ENCODE measurements at places on chromosomes 1 and 21.
A peak's percentile ranks its signal among the peaks of the same experiment; 100 is the strongest.

GRCh38 chr1:173205146-173206051 lies 1.7 kb downstream of the TNFSF4 start:
- no peak for DNase-seq

- DNase-seq = no peak
Observed at GRCh38 chr1:115545791-115546733, 95.7 kb upstream of the VANGL1 start.

GRCh38 chr1:1537626-1538250 lies 2.7 kb downstream of the TMEM240 start:
- DNase-seq = no peak

DNA sequence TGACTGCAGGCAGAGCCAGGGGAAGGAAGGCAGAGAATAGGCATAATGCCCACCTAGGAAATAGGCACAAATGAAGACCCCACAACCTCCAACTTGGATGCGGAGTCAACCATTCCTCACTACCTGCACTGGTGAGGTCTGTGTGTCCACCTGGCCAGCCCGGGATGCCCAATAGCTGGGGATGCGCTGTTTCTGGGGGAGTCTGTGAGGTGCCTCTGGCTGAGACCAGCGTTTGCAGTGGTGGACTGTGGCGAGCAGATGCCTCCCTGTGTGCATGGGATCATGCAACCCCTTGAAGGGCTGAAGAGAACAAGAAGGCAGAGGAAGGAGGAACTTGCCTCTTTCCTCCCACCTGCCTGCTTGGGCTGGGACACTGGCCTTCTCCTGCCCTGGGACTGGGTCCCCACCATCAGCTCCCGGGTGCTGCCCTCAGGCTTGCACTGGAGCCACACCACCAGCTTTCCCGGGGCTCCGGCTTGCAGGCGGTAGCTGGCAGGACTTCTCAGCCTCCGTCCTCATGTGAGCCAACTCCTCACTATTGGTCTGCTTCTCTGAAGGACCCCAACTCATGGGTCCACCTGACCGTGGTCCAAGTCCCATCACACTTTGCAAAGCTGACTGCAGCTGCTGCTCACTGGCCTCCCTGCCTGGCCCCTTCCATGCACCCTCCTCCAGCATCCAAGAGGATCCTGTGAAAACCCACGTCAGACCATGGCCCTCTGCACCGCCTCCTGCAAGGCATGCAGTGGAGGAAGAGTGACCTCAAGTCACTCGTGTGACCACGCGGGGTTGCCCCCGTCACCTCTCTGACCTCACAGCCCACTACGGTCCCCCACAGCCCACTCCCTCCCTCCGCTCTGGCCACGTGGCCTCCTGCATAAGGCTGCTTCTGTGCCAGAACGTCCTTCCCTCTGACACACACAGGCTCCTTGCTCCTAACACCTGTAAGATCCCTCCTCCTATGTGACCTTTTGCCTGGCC lies 2.7 kb upstream of the PDE9A start:
- no peak for DNase-seq

- DNase-seq = no peak
Observed at GRCh38 chr1:163471779-163472650, 150.3 kb downstream of the NUF2 start.

DNA sequence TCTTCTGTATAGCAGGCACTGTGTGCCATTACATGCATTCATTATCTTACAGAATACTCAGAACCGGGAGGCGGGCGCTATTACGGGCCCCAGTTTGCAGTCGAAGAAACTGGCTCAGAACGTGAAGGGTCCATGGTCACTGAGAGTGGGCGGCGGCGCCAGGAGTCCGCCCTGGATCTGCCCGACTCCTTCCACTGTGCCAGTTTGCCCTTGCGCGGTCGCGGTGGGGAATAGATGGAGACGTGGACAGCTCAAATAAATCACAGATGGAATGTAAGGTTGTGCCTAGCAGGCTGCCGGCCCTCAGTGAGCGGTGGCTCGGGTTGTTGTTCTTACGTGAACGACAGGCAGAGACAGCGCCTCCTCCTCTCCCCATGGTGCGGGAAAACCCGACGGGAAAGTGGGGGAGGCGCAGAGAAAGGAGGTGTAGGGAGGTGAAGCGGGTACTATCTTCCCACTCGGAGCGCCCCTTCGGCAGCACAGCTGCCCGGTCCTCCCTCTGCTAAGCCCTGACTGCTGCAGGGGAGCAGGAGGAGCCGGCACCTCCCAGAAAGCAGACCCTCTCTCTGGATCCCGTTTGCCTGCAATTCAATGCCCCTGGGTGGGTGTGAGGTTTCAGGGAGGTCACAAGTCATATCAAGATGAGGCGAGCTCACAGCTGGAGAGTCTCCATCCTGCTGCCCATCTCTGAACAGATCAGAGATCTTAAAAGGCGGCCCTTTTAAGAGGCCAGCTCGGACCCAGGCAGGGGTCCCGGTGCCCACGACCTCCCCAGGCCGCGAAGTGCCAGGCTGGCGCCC lies 1.1 kb downstream of the COL9A2 start:
- DNase-seq = peak; percentile 52

DNA sequence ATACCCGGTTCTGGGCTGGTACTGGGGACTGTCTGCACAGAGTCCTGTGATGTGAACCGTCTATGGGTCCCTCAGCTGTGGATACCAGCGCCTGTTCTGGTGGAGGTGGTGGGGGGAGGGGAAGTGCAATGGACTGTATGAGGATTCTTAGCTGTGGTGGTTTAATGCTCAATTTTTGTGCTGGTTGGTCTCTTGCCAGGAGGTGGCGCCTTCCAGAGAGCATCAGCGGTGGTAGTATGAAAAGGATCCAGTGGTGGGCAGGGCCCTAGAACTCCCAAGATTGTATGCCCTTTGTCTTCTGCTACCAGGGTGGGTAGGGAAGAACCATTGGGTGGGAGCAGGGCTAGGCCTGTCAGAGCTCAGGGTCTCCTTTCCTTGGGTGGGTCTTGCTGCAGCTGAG lies 89.4 kb upstream of the B3GALT2 start:
- DNase-seq = no peak

- peak; percentile 83 for DNase-seq
Observed at GRCh38 chr1:204468206-204468605, 26.4 kb downstream of the PIK3C2B start.

DNA sequence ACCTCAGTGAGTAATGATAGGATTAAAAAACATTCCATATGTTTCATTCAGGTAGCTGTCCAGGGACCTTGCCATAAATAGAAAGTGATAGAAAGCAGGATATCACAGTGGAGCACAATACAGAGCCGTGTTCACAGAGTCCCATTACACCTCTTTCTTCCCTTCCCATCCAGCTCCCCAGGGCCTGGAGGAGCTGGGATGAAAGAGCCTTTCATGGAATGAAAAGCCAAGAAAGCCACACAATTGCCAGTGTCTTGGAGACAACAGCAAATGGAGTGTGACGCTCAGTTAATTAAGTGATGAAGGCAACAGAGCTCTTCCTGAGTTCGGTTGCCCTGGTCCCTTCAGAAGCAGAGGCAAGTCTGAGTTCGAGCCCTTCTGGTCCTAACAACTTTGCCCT lies 387.3 kb upstream of the PLXNA2 start:
- no peak for DNase-seq

DNA sequence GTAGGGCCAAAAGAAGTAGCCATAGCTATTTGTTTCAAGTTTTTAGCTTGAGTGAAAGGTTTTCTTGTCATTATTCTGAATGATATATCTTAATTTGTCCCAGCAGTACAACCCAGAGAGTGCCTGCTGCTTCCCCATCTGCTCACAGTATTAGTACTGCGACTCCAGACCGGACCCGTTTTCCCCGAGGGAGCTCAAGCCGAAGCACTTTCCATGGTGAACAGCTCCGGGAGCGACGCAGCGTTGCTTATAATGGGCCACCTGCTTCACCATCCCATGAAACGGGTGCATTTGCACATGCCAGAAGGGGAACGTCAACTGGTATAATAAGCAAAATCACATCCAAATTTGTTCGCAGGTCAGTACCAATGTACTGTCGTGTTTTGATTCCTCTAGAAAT lies 37.2 kb upstream of the C1orf115 start:
- no peak for DNase-seq

GRCh38 chr1:203649999-203650836 lies 23.6 kb downstream of the ATP2B4 start:
- DNase-seq = no peak

DNA sequence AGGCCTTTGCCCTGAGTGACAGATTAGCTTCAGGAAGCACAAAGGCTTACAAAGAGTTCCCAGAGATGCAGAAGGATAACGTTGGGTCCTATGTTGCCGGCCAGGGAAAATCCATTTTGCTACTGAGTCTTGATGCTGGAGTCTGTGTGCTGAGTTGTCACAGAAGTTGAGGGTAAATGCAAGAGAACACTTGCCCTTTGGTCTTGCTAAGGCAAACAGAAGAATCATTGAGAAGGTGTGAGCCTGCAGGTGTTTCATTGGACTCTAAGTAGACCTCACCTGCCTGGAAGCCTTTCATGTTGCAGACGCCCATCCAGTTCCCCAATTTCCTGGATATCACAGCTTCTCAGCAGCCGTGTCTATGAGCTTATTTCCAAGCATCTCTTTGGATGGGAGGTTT lies 105.2 kb downstream of the PCP4 start:
- no peak for DNase-seq

DNA sequence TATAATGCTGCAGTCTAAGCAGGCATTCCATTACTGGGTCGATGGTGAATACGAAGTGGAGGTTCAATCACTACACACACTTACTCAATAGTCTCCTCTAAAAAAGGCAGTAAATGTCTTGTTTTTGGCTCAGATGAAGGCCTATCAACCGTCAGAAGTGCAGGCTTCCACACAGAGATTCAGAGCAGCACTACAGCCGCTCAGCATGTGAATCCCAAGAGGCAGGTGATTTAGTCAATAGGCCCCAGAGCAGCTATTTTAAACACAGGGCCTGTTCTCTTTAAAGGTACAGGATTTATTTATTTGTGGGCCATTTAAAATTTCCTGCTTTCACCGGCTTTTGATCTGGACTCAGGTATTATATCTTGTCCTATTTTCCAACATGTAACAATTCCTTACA lies 293.7 kb downstream of the RGS7 start:
- DNase-seq = no peak

GRCh38 chr1:9207715-9208114 lies 26.9 kb upstream of the H6PD start:
- no peak for DNase-seq

GRCh38 chr1:30657131-30658013 lies 66.0 kb downstream of the MATN1 start:
- no peak for DNase-seq

GRCh38 chr1:119713039-119713748 lies 1.5 kb downstream of the PHGDH start:
- peak; percentile 53 for DNase-seq

All from putamen (tissue), 1 donor.